ENCODE measurements at places on chromosomes 13 and 19.

GRCh38 chr13:31733647-31734046 lies 5.7 kb upstream of the RXFP2 start:
- no peaks in the 10 kb centered on the region for H3K4me1 ChIP-seq
- H3K36me3 ChIP-seq = no peaks in the 10 kb centered on the region
- no peak for DNase-seq
- H3K27me3 ChIP-seq = no peaks in the 10 kb centered on the region

DNA sequence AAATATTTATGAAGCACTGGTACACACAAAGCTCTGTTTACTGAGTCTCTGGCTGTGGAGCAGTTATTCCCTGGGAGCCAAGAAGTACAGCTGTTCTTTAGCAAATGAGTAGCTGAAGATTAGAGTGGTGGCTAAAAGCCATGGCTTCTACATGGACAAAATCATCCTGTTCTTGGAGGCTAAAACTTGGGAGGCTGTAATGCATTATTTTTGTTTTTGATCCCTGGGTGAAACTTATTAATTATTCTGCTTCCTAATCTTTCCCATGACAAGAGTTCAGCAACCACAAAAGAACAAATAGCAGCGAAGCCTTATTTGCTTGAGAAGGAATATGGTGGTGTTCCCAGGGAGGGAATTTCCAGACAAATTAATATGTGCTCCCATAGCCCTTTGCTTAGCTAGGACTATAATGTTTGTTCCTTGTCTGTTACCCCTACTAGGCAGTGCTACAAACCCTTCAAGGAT lies 109.5 kb downstream of the DCT start:
- H3K27me3 ChIP-seq = no peaks in the 10 kb centered on the region
- no peak overlapping the region for H3K4me3 ChIP-seq
- DNase-seq = no peak
- H3K36me3 ChIP-seq = no peaks in the 10 kb centered on the region
- no peak overlapping the region for H3K27ac ChIP-seq
- H3K4me1 ChIP-seq = no peaks in the 10 kb centered on the region

DNA sequence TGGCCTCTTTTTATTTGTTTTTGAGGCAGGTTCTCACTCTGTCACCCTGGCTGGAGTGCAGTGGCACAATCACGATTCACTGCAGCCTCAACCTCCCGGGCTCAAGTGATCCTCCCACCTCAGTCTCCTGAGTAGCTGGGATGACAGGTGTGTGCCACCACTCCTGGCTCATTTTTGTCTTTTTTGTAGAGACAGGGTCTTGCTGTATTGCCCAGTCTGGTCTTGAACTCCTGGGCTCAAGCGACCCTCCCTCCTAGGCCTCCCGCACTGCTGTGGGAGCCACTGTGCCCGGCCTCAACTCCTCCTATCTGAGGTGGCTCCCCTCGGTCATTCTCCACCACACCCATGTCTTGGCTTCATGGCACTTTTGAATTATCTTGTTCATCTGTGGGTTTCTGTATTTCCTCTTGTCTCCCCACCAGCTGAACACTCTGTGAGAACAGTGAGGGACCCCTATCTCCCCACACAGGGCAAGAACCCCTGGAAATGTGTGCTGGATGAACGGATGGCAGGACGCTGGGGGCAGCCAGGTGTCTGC lies 7.9 kb downstream of the CKM start:
- H3K27ac ChIP-seq = no peak overlapping the region
- H3K4me3 ChIP-seq = no peak overlapping the region
- DNase-seq = no peak

GRCh38 chr19:4015705-4016402 lies 8.3 kb downstream of the PIAS4 start:
- peak overlapping the region; percentile 56 for H3K27ac ChIP-seq
- H3K4me1 ChIP-seq = peaks cover 35% of the 10 kb centered on the region
- no peak for DNase-seq
- peak overlapping the region; percentile 31 for H3K4me3 ChIP-seq
- H3K27me3 ChIP-seq = no peaks in the 10 kb centered on the region
- H3K36me3 ChIP-seq = peaks cover 19% of the 10 kb centered on the region

GRCh38 chr13:67318860-67319259 lies 88.7 kb upstream of the PCDH9 start:
- H3K4me3 ChIP-seq = no peak overlapping the region
- H3K36me3 ChIP-seq = no peaks in the 10 kb centered on the region
- no peak overlapping the region for H3K27ac ChIP-seq
- H3K27me3 ChIP-seq = no peaks in the 10 kb centered on the region
- DNase-seq = no peak

DNA sequence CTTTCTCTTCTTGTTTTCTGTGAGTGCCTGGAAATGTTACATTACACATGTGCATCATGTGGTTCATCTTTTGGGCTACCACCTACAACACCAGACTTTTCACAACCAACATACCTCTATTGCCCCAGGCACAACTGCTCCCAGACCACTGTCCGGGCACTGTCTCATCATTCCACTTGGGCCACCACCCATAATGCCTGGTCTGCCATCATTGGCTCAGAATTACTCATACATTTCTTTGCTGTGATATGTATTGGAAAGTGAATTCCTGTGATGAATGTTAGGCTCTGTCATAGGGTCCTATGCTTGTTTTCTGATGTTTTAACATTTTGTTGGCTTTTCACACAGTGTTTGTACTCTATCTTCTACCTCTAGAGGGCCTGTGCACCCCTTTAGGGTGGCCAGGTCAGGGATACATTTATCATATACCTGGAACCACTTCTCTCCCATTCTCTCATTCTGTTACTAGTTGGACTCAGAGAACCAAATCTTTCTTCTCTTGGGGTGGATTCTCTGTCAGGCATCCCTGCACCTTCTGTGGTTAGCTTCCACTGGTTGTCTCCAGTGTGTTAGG lies 172.8 kb downstream of the NHLRC3 start:
- no peak overlapping the region for H3K27ac ChIP-seq
- H3K27me3 ChIP-seq = no peaks in the 10 kb centered on the region
- no peaks in the 10 kb centered on the region for H3K4me1 ChIP-seq
- H3K36me3 ChIP-seq = no peaks in the 10 kb centered on the region
- H3K4me3 ChIP-seq = no peak overlapping the region
- no peak for DNase-seq

DNA sequence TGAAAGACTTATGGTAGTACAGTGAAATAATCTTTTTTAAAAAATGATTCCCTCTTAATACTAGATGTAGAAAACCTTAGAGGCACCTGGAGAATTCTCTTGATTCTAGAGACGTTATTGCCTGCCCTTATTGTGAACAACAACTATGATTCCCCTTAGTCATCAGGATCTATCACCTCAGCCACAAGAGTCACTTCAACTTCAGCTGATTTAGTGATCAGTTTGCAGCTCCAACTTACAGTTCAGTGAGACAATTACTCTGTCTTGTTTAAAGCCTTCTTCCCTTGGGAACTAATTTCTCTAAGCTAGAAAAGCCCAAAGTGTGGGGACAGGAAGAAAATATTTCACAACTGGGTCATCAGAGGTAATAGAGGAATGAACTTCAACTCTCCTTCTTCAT lies 254.3 kb upstream of the SLITRK1 start:
- H3K36me3 ChIP-seq = no peaks in the 10 kb centered on the region
- H3K4me1 ChIP-seq = no peaks in the 10 kb centered on the region

DNA sequence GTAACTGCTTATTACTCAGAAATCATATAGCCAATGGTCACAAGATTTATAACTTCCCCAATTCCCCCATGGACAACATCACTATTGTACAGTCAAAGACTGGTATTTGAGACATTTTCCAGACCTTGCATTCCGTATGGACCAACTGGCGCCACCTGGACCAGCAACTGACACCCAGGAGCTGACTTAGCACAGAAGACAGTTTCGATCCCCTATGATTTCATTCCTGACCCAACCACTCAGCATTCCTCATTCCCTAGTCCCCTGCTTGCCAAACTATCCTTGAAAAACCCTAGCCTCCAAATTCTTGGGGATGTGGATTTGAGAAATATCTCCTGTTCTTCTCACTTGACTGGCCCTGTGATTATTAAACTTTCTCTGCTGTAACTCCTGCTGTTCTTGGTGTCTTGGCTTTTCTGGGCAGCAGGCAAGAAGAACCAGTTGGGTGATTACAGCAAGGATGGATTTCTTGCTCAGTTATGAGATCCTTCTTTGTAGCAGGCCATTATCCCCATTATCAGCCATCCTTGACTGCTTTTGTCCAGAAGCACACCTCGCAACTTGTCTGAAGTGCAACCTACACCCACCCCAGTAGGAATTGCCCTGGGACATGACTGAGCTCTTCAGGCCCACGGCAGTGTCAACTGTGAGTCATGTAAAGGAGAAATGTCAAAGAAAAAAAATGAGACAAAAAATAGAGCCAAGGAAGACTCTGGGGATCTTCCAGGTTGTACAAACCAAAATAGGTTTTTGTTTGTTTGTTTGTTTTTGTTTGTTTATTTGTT lies 13.7 kb upstream of the MAP3K10 start:
- H3K4me3 ChIP-seq = no peak overlapping the region
- no peaks in the 10 kb centered on the region for H3K27me3 ChIP-seq
- no peaks in the 10 kb centered on the region for H3K36me3 ChIP-seq
- no peak for DNase-seq
- no peaks in the 10 kb centered on the region for H3K4me1 ChIP-seq

GRCh38 chr19:30625947-30626625 lies 253.9 kb downstream of the ZNF536 start:
- no peak overlapping the region for H3K4me3 ChIP-seq
- H3K36me3 ChIP-seq = no peaks in the 10 kb centered on the region
- H3K27ac ChIP-seq = no peak overlapping the region
- DNase-seq = no peak
- no peaks in the 10 kb centered on the region for H3K27me3 ChIP-seq

DNA sequence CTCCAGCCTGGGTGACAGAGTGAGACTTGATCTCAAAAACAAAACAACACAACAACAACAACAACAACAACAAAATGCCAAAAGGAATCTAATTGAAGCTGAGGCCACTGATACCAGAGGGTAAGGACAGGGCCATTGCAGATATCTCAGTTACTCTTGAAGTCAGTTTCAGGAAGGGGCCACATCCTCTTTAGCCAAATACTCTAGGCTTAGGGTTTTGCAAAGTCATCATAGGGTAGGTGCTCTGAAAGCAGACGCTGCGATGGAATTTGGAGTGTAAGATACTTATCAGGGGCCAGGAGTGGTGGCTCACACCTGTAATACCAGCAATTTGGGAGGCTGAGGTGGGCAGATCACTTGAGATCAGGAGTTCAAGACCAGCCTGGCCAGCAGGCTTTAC lies 46.6 kb upstream of the UBAC2 start:
- no peaks in the 10 kb centered on the region for H3K4me1 ChIP-seq
- DNase-seq = no peak
- H3K27me3 ChIP-seq = no peaks in the 10 kb centered on the region
- no peak overlapping the region for H3K27ac ChIP-seq
- no peaks in the 10 kb centered on the region for H3K36me3 ChIP-seq
- H3K4me3 ChIP-seq = no peak overlapping the region

Data from vagina (tissue), 2 donors.